ENCODE measurements at places on chromosomes 6 and 20.
A peak's percentile ranks its signal among the peaks of the same experiment; 100 is the strongest.

DNA sequence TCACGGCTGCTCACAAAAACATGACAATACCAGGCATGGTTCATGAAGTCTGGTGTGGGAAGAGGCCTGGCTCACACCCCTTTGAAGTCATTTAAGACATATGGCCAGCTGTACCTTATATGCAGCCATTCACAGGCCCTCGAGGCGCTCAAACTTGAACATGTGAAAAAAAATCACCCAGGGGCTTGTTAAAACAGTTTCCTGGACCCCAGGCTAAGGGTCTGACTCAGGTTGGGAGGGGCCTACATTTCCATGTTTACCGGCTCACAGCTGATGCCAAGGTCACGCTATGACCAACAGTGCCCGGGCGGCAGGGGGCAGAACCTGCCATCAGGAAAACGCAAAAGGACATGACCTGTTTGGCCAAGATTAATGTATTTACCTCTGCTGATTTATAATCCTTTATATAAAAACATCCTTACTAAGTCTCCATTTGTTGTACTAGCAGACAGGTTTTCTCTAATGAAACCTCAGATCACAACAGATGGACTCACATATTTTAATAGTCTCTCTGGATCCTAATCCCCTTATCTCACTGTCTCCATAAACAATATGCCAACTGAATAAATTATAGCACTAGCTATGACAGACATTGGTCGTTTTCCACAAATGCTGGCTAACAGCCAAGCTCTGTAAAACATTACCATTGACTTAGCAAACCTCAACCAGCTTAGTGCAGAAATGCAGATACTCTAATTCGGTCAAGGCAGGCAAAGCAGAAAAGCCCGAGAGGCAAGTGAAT, 19.9 kb downstream of the EZR start:
- DNase-seq = no peak

- no peak for DNase-seq
These were observed 51.0 kb downstream of the KCNQ5 start for GRCh38 chr6:72672906-72673305.

DNA sequence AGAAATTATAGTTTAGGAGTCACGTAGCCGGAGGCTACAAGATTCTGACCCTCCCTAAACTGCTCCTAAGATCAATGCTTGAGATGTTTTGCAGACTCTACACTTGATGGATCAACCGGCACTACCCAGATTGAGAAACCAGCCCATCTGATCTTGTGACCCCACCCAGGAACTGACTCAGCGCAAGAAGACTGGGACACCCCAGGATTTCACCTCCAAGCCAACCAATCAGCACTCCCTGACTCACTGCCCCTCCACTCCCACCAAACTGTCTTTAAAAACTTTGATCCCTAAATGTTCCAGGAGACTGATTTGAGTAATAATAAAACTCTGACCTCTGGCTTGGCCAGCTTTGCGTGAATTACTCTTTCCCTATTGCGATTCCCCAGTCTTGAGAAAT, 99.8 kb downstream of the OPRM1 start:
- no peak for DNase-seq

DNA sequence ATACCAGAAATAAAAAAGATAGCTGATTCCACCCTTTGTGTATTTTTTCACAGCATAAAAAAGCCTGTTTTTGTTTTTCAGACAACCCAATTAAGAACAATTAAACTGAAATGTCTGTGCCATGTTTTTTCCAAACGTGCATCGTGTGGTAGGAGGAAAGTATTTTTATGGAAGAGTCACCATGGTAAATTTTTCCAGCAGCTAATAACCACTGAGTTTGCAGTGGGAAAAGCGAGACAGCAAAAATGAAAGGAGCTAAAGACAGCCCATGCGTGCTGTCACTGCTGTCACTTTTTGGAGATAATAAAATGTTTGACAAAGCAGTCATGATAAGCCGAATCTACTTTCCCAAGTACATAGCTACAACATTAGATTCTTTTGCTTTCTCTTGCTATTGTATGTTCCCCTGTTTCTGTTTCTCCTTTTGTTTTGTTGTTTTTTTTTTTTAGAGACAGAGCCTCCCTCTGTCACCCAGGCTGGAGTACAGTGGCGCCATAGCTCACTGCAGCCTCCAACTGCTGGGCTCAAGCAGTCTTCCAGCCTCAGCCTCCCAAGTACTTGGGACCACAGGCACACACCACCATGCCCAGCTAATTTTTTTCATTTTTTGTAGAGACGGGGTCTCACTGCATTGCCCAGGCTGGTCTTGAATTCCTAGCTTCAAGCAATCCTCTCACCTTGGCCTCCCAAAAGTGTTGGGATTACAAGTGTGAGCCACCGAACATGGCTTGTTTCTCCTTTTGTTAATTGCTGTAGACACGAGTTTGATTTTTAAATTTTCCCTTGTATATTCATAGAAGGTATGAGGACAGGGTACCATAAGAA, 261.3 kb downstream of the TMEM242 start:
- DNase-seq = no peak

GRCh38 chr20:53677447-53678314, 84.0 kb upstream of the ZNF217 start:
- no peak for DNase-seq

- no peak for DNase-seq
These were observed 39.5 kb downstream of the FBXO5 start for GRCh38 chr6:152943260-152943897.

DNA sequence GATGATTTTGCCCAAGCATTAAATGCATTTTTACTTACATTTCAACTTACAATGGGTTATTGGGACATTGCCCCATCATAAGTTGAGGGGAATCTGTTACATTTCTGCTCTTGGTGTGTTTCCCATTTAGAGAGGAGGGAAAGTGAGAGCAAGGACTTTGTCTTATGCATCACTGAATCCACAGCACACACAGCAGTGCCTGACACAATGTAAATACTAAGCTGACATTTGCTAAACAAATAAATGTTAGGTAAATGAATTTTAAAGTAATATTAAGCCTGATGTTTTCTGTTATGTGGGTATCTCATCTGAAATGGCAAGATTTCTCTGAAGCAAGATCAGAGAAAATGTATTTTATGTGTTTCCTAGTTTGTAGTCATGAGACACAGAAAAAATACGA, 143.6 kb upstream of the STXBP5 start:
- no peak for DNase-seq

DNA sequence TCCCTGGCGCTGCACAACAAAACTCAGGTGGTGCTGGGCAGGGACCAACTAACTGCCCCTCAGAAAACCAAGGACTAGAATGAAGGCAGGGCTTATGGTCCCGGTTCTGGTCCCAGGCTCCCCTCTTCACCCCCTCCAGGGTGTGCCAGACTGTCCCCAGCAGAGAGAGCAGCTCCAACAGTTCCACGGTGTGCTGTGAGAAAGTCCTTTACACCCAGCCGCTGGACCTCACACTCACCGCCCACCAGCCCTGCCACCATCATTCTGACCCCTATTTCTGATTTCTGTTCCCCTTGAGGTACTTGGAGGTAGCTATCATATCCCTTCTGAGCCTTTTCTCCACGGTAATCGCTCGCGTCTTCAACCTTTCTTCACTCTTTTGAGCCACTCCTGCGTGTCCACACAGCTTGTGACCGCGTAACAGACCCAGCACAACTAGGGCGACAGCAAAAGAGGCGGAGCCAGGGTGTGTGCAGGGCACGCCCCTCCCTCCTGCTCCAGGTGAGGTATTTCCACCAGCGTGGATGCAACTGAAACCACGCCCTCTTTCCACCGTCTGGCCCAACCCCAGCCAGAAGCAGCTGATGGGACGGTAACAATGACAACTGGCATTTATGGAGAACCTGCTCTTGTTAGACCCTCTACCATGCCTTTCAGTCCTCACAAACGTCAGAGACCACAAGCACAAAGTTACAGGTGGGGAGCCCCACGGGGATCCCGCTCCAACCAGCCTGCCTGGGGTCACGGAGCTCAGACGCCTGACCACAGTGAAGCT, 2.3 kb downstream of the PXDC1 start:
- DNase-seq = no peak

DNA sequence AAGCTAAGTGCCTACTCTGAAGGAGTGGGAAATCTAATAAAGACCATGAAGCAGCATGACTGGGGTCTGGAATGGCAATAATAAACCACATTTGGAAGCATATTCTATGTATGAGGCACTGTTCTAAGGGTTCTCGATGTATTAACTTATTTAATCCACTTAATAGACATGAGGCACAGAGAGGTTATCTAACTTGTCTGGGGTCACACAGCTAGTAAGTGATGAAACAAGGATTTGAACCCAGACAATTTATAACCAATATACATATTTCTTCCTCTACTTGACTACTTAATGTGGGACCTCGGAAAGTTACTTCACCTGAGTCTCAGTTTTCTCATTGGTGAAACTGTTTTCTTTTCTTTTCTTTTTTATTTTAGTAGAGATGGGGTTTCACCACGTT, 131.3 kb downstream of the PDSS2 start:
- DNase-seq = no peak

DNA sequence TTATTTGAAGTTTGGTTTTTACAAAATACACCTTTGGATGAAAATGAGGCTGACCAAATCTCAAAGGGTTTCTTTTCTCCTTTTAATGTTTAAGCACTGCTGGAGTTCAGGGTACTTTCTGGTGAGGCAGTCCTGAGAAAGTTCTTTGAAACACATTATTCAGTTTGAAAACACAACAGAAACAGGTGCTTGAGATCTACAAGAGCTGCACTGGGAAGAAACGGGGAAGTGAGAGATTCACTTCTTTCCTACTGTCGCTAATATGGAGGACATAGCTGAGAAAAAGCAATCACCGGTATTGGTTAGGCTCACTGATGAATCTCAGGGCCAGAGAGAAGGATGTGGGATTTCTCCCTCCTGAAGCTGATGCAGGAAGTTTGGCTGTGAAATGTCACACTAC, 22.9 kb upstream of the TMEM170B start:
- DNase-seq = no peak

DNA sequence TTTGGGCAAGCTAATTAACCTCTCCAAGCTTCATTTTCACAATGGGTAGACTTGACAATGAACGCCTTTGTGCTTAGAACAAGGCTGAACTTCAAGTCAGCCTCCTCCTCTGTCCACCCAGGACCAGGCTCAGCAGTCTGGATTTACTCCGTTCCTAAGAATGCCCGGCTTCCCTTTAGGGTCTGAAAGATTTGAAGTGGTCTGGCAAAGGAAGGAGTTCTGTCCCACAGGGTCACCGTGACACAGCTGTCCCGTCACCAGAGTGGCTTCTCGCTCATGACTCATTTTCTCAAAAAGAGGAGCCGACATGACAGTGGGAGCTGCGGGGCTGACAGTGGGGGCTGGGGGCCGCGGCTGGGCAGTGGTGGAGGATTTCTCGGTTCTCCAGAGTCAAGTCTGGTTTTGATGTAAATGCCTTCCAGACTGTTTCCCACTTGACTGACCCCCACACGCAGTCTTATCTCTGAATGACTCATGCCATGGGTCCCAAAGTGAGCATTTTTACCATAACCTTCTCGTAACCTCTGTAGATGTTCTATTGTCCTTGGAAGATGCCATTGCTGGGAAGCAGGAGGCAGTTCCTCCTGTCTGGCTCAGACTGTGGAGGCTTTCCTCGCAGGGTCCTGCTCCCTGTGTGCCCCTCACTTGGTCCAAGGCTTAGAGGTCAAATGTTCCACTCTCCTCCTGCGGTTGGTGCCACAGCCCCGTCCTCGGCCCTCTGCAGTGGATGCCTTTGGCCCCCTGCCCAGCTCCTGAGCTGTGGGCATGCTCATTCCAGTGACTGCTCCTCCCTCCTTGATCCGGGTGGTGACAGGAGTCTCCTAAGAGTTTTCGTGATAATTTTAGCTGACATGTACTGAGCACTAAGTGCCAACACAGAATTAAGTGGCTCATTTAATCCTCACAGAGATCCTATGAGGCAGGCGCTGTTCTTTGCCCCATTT, 253.1 kb downstream of the FNDC1 start:
- DNase-seq = no peak

- DNase-seq = no peak
These were observed 391.5 kb upstream of the MANEA start for GRCh38 chr6:95185874-95186273.

GRCh38 chr6:138571585-138572166, 72.4 kb upstream of the NHSL1 start:
- DNase-seq = no peak

- DNase-seq = no peak
These were observed 73.2 kb downstream of the ROS1 start for GRCh38 chr6:117352466-117353081.

GRCh38 chr6:138673346-138674014, 100.1 kb upstream of the CCDC28A start:
- DNase-seq = no peak

- DNase-seq = peak; percentile 96
These were observed at the start of gene TOMM34 for GRCh38 chr20:44960103-44960852. Gene TOMM34 (minus strand): TSS chr20:44960397. CDS start chr20:44960333, 64 bp downstream.

DNA sequence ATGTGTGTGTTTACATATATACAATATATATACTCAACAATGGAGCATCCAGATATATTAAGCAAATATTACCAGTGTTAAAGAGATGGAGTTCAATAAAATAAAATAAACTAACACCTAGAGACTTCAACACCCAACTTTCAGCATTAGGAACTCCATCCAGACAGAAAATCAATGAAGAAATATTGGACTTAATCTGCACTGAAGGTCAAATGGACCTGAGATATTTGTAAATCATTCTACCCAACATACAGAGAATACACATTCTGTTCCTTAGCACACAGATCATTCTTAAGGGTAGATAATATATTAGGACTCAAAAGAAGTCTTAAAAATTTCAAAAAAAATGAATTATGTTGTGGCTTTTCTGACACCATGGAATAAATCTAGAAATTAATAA, 832.3 kb upstream of the ADGRB3 start:
- no peak for DNase-seq

GRCh38 chr6:160247457-160247883, 11.2 kb downstream of the SLC22A2 start:
- DNase-seq = no peak

GRCh38 chr6:114886670-114887436, 544.0 kb upstream of the HS3ST5 start:
- no peak for DNase-seq

DNA sequence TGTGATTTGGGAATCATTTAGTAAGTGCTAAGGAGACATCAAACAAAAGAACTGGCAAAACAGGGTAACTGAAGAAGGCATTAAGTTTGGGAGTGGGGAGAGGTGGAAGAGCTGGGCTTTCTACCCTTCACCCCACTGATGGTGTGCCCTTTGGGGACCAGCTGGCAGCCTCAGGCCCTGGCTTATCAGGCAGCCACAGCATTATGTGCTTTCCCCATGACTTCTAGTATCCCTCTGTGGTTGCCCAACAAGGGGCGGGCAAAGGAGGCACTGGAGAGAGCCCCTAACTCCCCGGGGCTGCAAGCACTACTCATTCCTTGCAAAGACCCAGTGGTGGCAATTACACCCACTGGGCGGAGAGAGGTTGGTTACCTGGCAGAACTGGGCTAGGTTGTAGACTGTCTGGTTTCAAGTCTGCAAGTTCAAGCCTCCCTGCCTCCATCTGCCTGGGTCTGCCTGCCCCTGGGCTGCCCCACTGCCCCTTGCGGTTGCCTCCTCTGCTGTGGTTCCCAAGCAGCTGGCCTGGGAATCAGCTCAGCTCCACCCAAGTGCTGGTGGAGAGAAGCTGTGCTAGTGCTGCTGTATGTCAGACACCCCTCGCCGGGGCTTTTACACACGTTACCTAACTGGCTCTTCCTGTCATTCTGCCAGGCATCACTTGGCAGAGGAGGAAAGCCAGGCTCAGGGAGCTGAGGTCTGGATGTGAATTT, 29.9 kb downstream of the KCNK5 start:
- no peak for DNase-seq

GRCh38 chr6:32085759-32086459, 23.2 kb downstream of the TNXB start:
- DNase-seq = no peak
